ENCODE measurements at places on chromosomes 4 and X. TPM values are rescaled to one million over a fixed set of nuclear protein-coding genes. Genes with fewer than 3 reads are reported as not detected.

DNA sequence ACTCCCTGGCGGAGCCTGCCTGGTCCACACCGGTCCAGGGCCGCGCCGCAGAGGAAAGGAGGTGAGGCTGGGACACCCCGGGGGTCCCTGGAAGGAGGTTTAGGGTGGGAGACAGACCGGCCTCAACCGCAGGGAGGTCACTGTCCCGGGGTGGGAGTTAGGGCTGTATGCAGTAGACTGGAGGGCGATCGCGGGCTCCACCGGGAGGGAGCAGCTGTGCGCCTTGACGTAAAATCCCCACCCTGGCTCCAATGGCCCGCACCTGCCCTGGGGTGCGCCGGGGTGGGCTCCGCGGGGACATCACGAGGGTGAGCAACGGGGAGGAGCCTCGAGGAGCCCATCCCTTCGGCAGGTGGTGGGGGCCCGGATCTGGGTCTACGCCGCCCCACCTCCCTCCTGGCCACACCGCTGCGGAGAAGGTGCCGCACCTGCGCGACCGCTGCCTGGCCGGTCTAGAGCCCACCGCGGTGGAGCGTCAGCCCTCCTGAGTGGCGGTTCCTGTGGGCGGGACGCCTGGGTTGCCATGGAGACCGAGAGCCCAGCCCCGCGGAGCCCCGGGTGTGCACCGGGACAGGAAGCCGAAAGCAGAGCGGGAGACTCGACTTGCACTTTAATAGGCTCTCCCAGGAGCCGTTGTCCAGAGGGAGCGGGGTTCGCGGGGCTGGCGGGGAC, 105.1 kb downstream of the ADRA2C start:
- DNase-seq: no peak

DNA sequence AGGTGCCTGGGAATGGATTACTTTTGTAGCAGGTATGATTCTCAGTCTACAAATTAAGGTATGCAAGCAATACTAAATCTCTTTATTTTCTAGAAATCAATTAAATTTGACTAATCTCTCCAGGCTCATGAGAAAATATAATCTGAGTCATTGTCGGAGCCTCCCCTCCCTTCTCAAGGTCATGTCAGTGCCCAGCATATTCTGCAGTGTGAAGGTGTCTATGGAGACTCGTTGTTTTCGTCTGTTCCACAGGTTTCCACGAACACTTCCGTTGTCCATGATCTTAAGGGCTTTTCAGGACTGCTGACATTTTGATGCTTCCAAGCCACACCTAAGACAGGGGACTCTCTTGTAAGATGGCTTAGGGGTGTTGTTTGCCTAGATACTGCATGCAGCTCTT, 56.6 kb upstream of the SCOC start:
- DNase-seq: no peak

GRCh38 chr4:38678078-38678477, 14.1 kb downstream of the KLF3 start:
- DNase-seq: no peak

DNA sequence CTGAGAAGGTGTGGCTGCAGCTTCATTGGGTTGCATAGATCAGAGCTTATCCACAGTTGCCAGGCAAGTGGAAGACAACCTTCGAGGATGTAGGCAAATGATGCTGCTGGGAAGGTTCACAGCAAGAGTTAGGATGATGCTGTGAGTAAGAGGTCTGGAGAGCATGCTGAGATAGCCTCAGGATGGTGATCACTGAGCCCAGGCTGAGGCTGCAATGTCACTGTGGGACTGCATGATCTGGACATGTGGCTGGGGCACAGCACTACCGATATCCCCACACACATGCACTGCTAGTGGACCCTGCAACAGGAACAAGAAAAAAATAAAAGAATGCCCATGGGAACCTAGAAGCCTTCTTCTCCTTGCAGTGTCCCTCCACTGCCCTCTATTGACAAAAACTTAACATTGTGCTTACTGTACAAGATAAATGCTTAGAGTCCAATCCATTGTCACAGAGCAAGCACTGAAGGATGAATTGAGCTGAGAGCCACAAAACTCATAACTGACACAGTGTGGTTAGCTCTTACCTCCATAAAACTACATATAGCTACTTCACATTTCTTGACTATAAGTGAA, 105.6 kb downstream of the CNKSR2 start:
- DNase-seq: peak; percentile 48

GRCh38 chrX:39630344-39630743, 467.4 kb downstream of the BCOR start:
- DNase-seq: no peak

- no peak for DNase-seq
Measured at GRCh38 chr4:184197536-184198082, 20.1 kb downstream of the ENPP6 start.

- no peak for DNase-seq
Measured at GRCh38 chr4:140626661-140627376, 58.1 kb upstream of the UCP1 start.

DNA sequence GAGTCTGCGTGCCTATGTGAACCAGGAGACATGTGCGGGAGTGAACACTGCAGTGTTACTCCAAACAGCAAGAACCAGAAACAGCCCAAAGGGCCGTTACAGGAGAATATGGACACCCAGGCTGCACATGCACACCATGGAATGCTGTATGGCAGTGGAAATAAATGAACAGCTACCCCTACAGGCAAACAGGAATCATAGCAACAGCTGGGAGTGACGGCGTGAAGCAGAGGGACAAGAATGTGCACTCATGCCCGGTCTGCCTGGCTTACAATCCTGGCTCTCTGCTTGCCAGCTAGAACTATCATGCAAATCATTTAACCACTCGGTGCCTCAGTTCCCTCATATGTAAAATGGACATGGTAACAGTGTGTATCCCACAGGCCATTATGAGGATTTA, 16.6 kb downstream of the GPKOW start:
- DNase-seq: peak; percentile 54

DNA sequence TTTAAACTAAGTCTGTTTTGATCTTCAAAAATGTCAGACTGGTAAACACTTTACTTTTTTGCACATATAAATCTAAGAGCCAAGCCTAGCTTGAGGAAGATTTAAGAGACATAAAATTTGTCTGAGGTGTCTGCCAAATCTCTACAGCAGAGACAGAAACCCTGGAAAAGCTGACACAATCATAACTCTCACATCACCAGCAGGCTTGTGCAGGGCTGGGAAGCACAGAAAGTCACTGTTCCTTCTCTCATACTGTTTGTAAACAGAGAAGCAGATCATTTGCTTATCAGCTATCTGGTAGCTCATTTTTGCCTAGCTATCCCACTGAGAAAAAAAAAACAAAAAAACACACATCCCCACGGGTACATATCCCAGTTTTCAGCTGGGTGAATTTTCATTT, 7.0 kb downstream of the ENOX2 start:
- DNase-seq: no peak

DNA sequence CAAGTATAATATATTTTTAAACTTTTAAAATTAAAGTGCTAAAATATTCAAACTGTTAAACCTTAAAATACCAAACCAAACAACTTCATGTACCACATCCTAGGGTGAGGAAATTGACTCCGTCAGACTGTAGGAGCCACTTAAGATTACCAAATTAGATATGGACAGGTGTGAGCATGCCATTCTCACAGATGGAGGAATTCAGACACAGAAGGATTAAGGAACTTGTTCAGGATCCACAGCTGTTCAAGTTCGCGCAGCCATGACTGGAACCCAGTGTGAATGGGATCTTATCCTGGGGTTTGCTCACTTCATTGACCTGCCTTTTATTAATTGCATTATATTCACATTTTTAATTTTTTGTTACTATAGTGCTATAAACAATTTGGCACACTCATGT, 224.9 kb upstream of the PCDH7 start:
- DNase-seq: no peak

DNA sequence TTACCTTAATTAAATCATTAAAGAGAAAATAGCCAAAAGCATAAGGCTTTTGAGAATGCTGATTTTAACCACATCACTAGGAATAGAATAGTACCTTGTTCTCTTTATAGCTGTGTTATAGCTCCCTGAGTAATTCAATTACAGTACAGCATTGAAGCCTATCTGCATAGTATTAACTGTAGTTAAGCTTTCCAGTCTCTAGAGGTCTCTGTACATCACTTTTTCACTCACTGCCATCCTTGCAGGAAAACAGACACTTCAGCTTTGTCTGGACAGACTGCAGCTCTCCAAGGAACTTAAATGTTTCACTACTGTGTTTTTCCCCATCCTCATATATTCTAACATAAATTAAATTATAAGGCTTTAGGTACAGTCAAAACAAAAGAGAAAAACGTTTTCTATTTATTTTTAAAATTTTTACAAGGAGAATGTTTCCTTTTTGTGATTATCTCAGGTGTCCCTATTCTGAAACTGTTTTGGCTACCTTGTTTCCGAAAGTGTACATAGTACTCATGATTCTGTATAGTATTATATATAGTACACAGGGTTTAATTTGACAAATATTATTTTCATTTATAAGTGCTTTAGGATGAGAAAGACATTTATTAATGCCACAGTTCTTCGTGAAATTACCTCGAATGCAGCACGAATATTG, 407.9 kb downstream of the PCDH18 start:
- DNase-seq: peak; percentile 17

DNA sequence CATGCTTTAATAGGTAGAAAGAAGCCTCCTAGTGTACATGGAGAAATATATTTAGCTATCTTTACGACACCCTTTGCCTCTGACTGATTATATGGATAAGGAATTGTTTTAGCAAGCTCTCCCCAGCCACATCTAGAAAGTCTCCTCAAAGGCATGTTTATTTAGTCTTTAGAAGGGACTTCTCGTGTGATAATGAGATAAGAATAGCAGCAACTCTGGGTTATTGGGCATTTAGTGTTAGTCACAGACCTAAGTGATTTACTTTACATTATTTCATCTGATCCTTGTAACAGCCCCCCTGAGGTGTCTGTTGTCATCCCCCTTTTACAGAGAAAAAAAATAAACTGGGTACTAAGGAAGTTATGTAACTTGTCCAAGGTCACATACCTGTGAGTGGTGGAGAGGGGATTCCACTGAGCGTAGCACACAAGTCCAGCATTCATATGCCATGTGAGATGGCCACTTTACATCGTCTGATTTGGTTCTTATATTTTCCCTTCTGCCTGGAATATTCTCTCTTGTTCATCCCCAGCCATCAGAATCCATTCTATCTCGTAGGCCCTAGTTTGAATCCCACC, 77.7 kb downstream of the TSPAN7 start:
- peak; percentile 28 for DNase-seq

GRCh38 chr4:151922811-151923210, 162.0 kb upstream of the GATB start:
- DNase-seq: no peak

GRCh38 chr4:15001248-15001868, 923 bp upstream of the CPEB2 start:
- peak; percentile 17 for DNase-seq

DNA sequence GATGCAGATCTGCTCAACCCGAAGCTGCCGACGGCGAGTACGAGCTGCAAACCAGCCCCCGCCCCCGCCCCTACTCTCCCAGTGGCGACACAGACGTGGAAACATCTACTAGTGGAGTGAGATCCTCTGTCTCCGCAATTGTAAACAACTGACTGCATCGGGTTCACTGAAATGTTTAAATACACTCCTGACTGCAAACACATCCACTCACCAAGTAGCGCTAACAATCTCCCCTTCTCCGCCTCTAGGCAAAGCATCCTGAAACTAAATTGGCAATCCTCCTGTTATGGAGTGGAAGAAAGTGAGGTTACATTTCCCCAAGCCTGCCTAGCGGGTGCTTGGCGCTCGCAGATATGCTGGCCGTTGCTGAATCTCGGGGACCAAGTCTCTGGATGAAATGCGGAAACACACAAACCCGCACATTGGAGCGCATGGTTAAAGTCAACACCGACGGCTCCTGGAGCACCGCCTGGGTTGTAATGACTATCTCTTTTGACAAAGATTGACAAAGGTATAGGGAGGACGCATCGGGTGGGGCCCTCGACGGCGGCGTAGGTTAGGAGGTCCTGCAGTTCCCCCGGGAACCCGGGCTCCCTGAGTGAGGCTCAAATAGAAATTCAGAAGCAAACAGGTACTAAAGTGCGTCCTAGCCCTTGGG, 117.0 kb upstream of the TEX13C start:
- no peak for DNase-seq

GRCh38 chr4:87211249-87211952, 9.0 kb downstream of the KLHL8 start:
- no peak for DNase-seq

DNA sequence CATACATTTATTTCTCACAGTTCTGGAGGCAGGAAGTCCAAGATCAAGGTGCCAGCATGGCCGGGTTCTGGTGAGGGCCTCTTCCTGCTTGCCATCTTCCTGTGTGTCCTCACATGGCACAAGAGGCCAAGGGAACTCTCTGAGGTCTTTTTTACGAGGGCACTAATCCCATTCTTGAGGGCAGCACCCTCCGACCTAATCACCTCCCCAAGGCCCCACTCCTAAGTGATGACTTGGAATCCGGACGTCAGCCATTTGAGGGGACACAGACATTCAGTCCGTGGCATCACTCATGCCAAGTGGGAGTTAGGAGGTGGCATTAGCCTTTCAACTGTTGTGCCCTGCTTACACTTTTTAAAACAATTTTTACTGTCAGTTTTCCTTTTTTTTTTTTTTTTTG, 27.3 kb downstream of the MAN2B2 start:
- DNase-seq: no peak

GRCh38 chrX:42955349-42955748, 177.4 kb upstream of the PPP1R2C start:
- no peak for DNase-seq

- no peak for DNase-seq
Measured at GRCh38 chr4:153119626-153120025, 84.6 kb upstream of the TRIM2 start.

DNA sequence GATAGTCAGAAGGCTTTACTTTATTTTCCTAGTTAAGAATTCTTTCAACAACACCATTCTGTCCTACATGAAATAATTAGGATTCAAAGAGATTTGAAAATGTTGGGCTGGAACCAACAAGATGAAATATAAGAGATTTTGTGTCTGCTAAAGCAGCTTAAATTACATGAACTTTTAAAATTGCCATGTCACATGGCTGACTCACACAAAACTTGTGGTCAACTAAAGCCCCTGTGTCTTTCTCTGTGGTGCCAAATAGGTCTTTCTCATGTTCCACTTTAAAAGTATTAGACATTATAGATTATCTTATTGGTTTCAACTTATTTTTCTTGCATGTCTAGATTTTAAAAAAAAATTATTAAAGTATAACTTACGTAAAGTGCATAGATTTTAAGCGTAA, 60.8 kb upstream of the FHL1 start:
- no peak for DNase-seq

DNA sequence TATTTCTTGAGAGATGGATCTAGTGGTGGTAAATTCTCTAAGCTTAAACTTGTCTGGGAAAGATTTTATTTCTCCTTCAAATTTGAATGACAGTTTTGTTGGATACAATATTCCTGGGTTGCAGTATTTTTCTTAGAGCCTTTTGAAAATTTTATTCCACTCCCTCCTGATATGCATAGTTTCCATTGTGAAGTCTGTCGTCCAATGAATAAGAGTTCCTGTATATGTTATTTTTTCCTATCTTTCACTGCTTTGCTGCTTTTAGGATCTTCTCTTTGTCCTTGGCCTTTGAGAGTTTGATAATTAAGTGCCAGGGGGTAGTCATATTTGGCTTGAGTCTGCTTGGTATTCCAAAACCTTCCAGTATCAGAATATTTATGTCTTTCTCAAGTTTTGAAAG, 1156.4 kb upstream of the AGA start:
- DNase-seq: no peak

GRCh38 chr4:8523766-8524165, 56.4 kb upstream of the GPR78 start:
- no peak for DNase-seq

Gene MAGEA2B
- not detected for total RNA-seq

Gene ARHGEF38
- not detected for total RNA-seq

Gene EDA
- total RNA-seq: 8.8 TPM

Gene MFAP3L
- total RNA-seq: 3.7 TPM

Gene FAM241A
- total RNA-seq: 0.69 TPM

Gene PRDM5
- total RNA-seq: not detected

Data from HepG2 (cell line).